ENCODE measurements at places on chromosomes 7 and 10.
A peak's percentile ranks its signal among the peaks of the same experiment; 100 is the strongest.

GRCh38 chr7:89023206-89023605, 227.7 kb upstream of the TEX47 start:
- no peak for DNase-seq

DNA sequence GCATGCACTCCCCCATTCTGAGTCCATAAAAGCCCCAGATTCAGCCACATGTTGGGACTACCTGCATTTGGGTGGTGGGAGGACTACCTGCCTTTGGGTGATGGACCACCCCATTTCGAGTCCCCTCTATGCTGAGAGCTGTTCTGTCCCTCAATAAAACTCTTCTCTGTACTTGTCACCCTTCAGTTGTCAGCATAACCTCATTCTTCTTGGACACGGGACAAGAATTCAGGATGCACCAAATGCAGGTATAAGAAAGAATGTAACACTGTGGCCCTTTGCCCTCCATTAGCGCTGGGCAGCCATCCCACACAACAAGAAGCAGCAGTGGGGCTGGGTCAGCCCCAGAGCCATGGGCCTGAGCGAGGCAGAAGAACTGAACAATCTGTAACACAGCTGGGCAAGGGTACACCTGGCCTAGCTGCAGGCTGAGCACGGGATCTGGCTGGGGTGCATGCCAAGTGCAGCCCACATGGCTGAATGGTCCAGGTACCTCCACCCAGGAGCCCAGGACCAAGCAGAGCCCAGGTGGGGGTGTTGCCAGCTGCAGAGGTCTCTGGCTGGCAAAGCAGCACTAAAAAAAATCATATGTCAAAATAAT, 1344.3 kb upstream of the LRRTM3 start:
- no peak for DNase-seq

- DNase-seq: peak; percentile 29
Measured at GRCh38 chr10:75230600-75231038, 5.1 kb downstream of the COMTD1 start.

- DNase-seq: no peak
Measured at GRCh38 chr7:96216373-96216772, 105.5 kb downstream of the SLC25A13 start.

- no peak for DNase-seq
Measured at GRCh38 chr10:48800007-48800675, 115.5 kb downstream of the WDFY4 start.

- peak; percentile 82 for DNase-seq
Measured at GRCh38 chr7:73830681-73831583, at the start of gene CLDN4. CLDN4 (plus strand) TSS chr7:73830996; CDS start chr7:73831202, 206 bp downstream.

DNA sequence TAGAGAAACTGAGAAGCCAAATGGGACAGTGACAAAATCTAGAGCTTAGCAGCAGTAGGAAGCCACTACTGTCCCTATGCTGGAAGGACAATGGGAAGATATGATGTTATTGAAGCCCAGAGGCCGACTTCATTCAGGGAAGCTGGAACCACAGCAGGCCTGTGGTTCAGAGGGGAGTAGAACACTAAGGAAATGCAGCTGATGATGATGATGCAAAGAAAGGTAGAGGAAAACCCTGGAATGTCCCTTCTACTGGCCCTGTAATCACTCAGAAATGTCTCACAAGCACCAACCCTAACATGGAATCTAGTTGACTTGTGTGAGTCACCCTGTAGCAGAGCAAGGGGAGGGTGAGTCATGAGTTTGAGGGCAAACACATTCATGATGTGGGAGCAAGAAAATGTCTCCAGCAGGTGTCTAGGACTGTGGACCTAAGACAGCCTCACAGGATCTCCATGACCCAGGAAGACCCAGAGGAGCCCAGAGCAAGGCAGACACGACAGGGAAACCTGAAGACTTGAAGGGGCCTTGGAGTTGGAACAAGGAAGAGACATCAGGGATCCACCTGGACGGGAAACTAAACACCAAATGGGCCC, 37.0 kb upstream of the LRRC17 start:
- DNase-seq: no peak

GRCh38 chr10:97923057-97923456, 73.4 kb downstream of the GOLGA7B start:
- DNase-seq: no peak

DNA sequence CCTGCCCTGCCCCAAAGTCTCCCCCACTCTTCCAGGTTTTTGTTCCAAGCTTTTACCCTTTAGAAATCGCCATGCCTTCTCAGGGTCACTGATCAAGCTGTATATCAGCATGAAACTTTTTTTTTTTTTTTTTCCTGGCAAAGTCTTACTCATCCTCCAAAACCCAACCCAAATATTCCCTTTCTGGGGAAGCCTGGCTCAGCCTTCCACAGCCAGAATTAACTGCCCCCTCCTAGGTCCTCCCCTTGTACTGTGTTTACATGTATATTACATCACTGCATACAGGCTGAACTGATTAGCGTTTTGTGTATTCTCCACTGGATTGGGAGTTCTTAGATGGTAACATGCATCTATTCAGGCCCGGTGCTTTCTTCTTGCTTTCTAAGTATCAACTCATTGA, 4.6 kb upstream of the NOBOX start:
- DNase-seq: peak; percentile 30

- DNase-seq: no peak
Measured at GRCh38 chr7:45986355-45987298, 65.6 kb upstream of the IGFBP3 start.

- no peak for DNase-seq
Measured at GRCh38 chr7:93150200-93150835, 2.1 kb upstream of the SAMD9L start.

DNA sequence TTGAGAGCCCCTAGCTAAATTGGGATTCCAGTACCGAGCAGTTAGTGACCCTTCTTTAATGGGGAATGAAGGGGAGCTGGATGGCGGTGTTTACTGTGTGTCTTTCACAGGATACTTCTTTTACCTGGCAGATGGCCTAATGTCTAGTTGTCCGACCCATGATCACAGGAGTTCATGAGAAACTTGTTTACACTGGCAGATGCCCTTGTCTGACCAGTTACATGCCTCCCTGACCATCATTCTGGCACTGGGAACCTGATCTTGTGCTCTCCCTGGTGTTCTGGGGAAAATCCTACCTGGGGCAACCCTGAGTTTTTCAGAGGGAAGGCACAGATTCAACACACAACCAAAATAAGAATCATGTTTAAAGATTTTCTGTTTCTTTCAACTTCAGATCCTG, 120.1 kb upstream of the SLC13A1 start:
- DNase-seq: no peak

DNA sequence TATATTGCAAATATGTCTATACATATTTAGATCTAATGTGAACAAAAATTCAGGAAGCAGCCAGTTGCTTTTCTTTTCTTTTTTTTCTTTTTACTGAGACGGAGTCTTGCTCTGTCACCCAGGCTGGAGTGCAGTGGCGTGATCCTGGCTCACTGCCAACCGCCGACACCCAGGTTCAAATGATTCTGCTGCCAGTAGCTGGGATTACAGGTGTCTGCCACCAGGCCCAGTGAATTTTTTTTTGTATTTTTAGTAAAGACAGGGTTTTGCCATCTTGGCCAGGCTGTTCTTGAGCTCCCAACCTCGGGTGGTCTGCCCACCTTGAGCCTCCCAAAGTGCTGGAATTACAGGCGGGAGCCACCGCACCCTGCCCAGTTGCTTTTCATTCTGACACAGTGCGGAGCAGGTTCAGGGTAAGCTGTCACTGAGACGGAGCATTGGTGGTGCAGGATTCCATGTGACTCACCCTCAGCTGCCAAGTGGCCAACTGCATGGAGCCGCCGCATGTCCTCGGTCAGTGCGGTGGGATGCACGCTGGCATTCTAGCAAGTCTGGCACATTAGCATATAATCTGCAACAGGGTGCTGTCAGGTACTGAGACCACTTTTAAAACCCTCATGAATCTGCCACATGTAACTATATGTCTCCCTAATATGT, 362.7 kb downstream of the DNAJB6 start:
- DNase-seq: peak; percentile 16

- DNase-seq: no peak
Measured at GRCh38 chr7:12930534-12930933, 243.1 kb downstream of the ARL4A start.

DNA sequence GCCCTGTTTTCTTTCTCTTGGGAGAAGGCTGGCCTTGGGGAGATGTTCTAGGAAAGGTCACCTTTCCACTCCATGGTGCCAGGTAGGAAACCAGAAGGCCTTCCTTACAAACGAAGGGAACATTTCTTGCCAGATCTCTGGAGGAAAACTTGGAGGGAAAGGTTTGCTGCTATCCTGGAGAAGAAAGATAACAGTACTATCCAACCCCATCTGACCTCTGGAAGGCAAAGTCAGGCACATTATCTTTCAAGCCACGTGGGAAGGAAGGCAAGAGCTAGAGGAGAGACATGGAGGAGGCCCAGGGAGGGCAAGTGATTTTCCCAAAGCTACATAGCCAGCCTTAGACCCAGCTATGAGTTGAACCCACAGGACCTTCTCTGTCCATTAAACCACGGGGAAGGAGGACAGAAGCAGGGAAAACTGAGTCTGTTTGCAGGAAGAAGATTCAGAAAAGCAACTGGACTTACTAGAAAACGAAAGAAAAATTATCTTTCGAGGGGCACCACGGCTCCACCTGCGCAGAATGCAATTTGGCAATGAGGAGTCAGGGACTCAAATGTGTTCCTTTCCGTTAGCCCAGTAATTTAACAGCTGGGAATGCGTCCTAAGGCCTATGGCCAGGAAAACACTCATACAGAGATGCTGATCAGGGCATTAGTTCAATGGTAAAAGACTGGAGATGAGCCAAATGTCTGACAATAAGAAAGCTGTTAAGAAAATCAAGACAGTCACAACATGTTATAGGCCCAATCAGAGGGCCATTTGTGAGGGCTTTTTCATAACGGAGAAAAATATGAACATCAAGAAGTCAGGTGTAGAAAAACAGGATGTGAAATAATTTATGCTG, 32.0 kb upstream of the PSAP start:
- no peak for DNase-seq

DNA sequence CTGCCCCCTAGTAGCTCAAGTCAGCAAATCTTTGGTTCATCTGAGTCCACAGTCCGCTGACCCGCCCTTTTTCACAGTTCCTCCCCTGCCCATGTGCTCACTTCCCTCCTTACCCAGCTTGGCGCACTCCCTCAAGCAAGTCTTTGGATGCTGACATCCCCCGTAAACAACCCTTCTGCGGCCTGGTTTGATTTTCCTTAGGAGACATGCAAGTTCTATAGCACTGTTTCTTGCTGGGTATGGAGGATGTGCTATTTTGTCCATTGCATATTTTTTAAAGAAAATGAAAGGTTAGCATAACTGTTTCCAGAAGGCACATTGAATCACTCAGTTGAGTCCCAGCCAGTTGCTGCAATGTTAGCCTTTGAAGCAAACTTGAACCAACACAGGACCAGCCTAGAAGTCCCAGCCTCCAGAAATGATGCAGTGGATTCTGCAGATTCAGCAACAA, 38.2 kb downstream of the HTRA1 start:
- DNase-seq: no peak

DNA sequence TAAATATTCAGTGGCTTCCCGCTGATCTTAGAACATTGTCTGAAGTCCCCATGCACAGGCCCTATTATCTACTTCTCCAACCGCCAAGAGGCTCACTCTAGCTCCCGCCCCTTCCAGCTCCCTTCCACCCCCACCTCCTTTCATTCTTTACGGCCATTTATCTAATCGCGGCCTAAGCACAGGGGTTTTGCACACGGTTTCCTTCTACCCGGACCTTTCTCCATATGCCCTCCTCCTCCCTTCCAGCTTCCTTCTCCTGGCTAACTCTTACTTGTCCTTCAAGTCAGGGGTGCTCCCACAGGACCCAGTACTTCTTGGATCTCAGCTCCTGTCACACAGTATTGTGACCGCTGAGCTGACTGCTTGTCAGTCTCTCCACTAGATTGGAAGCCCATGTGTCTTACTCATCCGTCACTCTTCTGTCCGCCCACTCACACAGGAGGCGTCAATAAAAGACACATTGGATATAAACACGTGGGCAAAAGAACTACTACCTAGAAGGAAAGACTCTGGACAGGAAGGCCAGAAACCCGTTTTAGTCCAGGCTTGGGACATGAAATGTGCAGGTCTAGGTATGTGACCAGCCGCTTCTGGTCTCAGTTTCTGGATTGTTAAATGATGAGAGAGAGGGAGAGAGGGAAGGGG, 20.2 kb upstream of the HPS1 start:
- DNase-seq: no peak

- DNase-seq: no peak
Measured at GRCh38 chr7:106262221-106262881, 22.4 kb downstream of the NAMPT start.

DNA sequence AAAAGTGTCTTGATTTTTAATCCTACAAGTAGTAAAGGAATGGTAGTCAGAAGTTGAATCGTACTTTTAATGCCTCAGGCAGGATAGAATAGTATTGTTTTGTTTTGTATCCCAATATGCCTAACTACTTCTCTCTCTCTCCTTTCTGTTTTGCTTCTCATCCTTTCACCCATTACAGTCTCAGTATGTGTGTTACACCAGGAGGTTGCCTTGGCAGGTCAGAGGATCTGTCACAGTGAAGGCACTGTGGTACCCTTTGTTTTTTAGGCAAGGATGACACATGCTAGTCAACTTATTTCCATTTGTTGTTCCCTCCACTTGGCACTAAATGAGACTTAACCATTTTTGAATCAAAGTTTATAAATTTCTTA, 94.4 kb downstream of the MAPK8 start:
- no peak for DNase-seq

- DNase-seq: no peak
Measured at GRCh38 chr7:54419209-54419608, 123.0 kb upstream of the VSTM2A start.

DNA sequence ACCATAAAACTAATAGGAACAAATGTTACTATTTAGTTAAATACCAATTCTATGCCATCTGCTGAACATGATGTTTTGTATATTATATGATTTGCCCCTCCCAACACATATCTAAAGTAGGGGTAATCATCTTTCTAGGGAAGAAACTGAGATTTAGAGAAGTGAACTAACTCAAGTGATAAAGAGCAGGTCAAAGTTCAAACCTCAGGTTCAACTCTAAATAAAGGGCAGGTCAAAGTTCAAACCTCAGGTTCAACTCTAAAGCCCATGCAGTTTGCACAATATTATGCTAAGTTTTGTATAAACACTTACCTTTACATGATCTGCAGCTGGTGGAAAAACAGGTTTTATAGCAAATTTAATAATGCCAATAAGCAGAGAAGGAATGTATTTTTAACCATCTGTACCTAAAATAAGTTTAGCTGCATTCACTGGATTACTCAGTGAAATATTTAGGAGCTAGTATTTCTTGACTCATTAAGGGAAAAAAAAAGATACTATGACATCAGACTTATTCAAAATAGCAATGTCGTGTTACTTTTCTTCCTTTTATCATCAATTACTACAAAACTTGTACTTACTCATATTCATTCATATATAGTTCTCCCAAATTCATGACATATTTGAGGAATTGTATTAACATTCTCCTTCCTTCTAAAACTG, 1194.3 kb upstream of the CELF2 start:
- DNase-seq: no peak

DNA sequence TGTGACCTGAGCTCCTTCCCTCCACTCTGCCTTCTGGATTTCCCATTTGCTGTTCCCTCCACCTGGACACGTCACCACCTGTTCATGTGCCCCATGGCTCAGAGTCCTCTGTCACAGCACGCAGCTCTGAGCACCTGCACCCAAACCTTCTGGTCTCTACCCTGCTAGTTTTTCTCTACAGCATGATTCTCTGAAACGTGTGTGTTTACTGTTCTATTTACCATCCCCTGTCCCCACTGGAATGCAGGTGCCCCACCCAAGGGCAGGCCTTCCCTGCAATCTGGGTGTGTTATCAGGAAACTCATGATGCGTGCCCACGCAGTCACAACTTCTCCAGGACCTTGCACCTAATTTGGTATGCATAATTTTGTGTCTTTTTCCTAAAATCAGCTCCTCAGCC, 284.4 kb upstream of the IGFBP3 start:
- DNase-seq: no peak

GRCh38 chr10:49647985-49648795, 31.3 kb upstream of the C10orf53 start:
- no peak for DNase-seq
